Body of pancreas (tissue), 4 donors: ENCODE measurements at places on chromosomes 16 and 17.

DNA sequence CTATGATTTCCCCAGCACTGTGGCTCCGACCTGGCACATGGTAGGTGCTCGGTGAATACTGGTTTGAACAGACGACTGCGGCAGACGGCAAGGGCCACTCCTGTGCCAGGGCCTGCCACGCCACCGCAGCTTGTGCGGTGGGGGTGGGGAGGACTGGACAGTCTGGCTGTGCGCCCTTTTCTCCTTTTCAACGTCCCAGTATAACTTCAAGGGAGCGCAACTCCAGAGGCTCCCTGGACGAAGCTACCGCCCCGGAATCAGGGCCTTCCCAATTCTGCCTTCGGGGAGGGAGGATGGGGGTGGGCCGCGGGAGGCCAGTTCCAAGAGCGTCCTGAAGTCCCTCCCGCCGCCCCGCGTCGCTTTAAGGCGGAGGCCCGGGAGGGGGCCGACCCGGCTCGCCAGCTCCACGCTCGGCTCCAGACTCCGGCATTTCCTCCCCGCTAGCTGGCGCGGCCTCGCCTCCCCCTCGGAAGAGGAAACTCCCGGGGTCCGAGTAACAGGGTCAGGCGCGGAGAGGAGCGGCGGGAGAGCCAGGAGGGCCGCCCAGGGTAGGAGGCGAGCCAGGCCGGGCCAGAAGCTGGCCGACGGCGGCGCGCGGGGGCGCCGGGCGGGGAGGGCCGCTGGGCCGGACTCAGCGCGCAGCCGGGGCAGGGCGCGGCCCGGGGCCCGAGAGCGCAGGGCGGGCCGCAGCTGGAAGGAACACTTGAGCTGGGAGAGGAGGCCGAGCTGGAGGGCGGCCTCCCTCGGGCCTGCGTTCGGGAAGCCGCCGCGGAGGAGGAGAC lies at the start of gene ITPRIPL2:
TSS of gene ITPRIPL2 (plus strand) at position 388 of the 782 bp plus-strand sequence. CDS start 498 bp downstream, outside the sequence.
- peak; percentile 86 for DNase-seq

GRCh38 chr16:56702836-56703235 lies 20.6 kb downstream of the MT1X start:
- no peak for DNase-seq

DNA sequence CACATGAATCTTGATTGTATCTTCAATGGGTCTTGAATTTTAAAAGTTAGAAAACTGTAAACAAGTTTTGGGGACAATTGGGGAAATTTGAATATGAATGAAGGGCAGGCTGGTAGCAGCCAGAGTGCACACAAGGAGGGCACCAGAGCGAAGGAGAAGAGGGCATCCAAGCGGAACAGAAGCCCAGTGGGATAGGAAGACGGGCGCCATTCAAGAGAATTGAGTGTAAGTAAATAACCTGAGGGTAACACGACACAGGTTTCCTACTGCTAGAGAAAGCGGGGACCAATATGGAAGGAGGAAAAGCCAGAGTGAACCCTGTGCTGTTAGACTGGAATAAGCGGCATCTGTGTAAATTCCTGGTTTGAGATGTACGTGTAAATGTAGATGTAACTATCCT lies 115.1 kb upstream of the CCL2 start:
- DNase-seq: no peak

DNA sequence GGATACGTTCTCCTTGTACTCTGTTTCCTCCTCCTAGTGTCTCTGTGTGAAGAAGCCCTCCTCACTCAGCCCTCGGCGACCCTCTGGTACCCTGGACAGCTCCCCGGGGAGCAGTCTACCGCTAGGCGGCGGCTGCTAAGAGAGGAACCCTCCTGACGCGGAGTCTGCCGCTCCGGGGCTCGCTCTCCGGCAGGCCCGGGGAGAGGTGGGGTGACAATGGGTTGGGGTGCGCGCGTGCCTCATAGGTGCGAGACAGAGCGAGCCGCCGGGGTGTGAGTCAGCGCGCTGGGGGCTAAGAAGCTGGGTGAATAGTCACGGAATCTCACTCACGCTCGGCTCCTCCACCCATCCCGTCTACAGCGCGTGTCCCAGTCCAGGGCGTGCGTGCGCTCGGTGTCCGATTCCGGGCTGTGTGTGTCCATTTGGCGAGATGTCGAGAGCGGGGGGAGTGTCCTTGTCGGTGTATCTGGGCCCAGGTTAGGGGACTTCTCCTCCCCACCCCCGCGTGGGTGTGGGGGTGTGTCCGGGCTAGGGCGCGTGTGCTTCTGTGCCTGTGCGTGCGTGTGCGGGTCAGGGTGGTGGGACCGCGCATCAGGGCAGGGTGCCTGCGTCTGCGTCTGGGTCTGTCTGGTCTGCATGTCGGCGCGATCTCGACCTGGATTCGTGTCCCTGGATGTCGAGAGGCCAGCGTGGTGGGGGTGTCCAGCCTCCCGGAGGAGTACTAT lies 577 bp upstream of the HS3ST2 start:
- no peak for DNase-seq

GRCh38 chr17:45841883-45842525 lies 2.7 kb upstream of the SPPL2C start:
- peak; percentile 13 for DNase-seq

GRCh38 chr17:39564211-39564848 lies 43.4 kb downstream of the NEUROD2 start:
- no peak for DNase-seq

GRCh38 chr17:64599187-64599676 lies 62.9 kb downstream of the SMURF2 start:
- DNase-seq: peak; percentile 5

DNA sequence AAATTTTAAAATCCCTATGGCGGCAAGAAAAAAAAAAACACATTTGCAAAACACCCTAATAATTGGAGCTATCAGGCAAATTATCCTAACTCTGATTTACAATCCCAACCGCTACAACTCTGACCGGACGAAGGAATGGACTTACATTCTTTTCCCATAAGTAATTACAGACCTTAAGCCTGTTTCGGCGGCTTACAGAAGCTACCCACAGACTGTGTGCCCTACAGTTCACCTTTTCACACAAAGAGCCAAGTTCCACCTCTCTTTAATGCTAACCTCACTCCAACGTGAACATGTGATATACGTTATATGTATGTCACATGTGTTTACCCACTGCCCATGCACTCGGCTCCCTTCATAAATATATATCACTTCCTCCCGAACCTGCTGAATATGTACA lies 8.7 kb upstream of the MEAK7 start:
- DNase-seq: peak; percentile 0

DNA sequence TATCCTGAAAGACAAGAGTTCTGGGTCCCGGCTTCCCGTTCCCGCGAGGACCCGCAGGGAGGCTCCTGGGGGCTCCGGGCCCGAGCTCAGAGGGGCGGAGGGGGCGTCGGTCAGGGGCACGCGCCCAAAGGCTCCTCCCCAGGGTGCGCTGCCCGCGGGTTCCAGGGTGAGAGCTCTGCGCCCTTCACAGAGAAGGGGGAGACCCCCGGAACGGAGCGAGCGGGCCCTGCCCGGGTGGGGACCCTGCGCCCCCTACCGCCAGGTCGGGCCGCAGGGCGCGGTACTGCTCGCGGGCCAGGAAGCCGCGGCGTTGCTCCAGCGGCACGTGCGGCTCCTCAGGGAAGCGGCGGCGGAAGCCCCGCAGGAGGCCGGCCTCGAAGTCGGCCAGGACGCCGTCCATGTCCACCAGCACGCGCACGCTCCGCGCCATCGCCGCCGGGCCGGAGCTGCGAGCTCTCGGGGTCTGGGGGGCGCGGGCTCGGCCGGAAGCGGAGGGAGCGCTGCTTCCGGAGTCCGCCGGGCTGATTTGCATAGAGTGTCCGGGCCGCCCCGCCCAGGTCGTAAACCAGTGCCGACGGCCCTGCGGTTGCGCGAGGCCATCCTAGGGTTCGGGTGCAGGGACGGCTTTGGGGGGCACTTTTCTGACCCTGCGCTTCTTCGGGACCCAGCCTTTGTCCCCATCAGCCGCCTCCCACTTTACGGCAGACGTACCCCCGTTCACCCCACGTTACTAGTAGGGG lies at the start of gene NT5C:
TSS of gene NT5C (minus strand) at position 465 of the 740 bp plus-strand sequence. CDS start at position 430, 35 bp downstream.
- DNase-seq: peak; percentile 76

- DNase-seq: no peak
These were observed 6.2 kb upstream of the MYOCD start for GRCh38 chr17:12659500-12659899.

DNA sequence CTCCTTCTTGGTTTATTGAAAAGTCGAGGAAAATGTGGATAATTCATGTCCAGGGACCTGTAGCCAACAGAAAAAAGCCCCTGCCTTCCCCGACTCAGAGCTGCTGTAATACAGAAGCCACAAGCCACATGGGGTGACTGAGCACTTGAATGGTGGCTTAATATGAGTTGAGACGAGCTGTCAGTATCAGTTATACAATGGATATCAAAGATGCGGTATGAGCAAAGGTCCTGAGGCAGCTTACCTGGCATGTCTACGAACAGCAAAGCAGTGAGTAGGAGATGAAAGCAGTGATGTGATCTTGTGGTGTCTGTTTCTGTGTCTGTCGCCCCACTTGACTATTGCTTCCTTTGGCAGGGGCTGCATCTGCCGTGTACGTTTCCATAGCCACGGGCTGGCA lies 12.2 kb upstream of the RMI2 start:
- no peak for DNase-seq

DNA sequence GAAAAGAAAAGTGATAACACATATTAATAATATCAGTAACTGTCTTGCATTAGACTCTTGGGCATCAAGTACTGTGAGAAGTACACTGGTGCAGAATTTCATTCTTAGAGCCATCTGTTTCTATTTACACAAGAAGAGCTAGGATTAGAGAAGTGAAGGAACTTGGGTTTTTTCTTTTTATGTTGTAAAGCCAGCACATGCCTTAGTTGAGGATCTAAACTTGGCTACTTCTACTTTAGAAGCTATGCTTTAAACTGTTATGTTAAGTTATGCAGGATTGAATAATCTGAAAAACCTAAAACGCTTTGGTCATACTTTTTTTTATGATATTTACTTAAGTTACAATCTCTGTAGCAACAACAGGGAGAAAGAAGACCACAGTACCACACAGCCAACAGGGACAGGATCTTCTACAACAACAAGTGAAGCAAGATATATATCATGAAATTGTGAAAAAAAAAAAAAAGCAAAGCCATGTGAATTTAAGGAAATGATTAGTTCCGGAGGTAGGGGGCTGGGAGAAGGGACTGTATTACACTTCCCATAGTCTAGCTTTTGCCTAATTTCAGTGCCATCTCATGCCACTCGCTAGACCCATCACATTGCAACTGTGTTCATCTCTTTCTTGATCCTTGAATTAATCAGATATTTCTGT lies 305.1 kb upstream of the GOT2 start:
- no peak for DNase-seq

DNA sequence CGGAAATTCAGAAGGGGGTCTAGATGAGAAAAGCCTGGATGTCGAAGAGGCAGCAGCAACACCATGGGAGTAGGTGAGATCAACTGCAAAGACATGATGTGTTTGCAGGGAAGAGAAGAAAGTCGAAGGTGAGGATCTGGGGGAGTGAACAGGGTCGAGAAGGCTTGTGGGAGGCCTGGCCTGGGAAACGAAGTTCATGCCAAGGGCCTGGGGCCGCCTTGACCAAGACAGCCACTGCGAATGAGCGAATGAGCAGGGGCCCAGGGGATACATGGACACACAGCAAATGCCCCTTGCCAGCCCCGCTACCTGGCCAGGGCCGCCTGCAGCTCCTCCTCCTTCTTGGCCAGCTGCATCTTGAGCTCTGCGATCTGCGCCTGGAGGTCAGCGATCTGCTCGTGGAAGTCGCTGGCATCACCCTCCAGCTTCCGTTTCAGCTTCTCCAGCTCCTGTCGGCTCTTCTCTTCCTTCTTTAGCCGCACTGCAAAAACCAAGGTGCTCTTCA lies 87.1 kb downstream of the NDE1 start:
- no peak for DNase-seq

- no peak for DNase-seq
These were observed 29.5 kb downstream of the MBTD1 start for GRCh38 chr17:51230306-51230705.

DNA sequence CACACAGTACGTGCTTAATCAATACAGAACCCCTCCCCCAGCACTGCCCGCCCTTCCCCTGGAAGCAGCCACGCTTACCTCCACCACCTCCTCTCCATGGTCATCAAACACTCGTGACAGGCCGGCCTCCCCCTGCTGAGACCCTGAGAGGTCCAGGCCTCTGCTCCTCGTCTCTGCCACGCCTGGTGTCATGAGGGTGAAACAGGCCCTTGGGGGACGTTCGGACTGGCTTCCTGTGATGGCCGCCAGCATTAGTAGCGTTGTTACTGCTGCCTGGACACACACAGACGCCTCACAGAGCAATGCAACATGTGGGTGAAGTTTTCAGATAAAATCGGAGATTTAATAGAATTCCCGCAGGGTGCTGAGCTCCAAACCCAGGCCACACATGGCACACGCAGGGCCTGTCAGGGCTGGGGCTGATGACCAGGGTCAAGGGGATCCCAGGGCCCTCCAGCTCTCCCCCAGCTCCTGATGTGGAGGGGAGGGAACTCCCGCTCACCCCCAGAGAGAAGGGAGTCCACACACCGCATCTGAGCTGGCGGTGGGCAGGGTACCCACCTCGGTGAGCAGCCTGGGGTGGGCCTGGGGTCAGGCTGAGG lies 15.9 kb upstream of the SLC38A10 start:
- DNase-seq: no peak

GRCh38 chr16:75385507-75386152 lies 47.7 kb downstream of the CFDP1 start:
- DNase-seq: no peak

GRCh38 chr16:64449506-64449905 lies 672.4 kb downstream of the CDH11 start:
- no peak for DNase-seq

GRCh38 chr16:3511286-3512180 lies 10.7 kb downstream of the CLUAP1 start:
- no peak for DNase-seq

- DNase-seq: peak; percentile 44
These were observed 76.2 kb downstream of the RAB11FIP4 start for GRCh38 chr17:31467502-31468256.

DNA sequence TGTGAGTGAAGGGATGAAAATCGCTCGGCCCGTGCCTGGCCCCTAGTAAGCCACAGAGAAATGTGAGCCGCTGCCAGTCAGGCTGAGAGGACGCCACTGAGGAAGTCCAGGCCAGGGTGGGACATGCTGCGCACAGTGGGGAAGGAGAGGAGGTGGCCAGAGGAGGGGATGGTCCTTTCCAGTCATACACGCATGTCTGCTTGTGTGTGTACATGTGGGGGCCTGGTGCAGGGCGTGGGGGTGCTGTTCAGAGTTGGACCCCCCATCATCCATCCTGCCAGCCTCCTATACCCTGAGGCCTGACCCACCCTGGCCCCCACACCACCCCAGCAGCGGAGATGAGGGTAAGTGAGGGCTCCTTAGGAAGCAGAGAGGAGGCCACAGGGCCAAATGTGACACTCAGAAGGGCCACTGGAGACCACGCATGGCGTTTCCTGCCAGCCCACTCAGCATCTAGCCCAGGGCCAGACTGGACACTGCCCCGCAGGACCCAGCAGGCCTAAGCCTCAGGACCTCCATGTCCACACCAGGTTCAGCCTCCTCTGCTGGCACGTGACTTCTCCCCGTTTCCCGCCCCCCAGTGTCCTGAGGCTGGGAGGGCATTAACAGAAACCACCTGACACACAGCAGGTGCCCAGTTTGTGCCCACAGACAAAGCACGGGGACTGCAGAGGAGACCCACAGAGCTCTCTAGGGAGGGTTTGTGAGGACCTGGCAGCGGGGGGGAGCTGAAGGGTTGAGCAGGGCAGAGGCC lies 7.0 kb downstream of the DOC2A start:
- DNase-seq: no peak

- peak; percentile 77 for DNase-seq
These were observed 24.9 kb downstream of the ACTG1 start for GRCh38 chr17:81487487-81488275.

GRCh38 chr16:79287424-79287917 lies 313.1 kb downstream of the MAF start:
- DNase-seq: no peak
